ENCODE measurements at places on chromosomes 1 and 21.

GRCh38 chr1:22275626-22276395 lies 132.9 kb upstream of the WNT4 start:
- peak; percentile 52 for DNase-seq

GRCh38 chr1:88080875-88081274 lies 603.2 kb upstream of the PKN2 start:
- DNase-seq, result no peak

GRCh38 chr1:54249819-54250435 lies 50.0 kb downstream of the MRPL37 start:
- no peak for DNase-seq

DNA sequence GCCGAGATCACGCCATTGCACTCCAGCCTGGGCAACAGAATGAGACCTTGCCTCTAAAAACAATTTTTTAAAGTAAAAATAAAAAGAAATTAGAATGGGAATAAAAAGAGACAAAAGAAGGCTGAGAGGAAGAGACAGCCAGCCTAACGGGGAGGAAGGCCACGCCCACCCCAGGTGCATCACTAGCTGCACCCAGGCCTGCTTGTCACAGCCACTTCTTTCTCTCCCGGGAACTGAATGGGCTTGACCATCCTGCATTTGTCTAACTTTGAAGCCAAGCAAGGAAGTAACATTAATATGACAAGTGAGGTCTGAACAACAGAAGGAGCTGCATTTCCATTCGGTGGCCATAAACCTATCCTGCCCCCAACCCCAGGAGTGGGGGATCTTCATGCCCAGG lies 20.8 kb upstream of the EFNA1 start:
- no peak for DNase-seq

GRCh38 chr1:184832517-184832916 lies 77.9 kb upstream of the EDEM3 start:
- DNase-seq, result no peak

- DNase-seq, result no peak
Measured at GRCh38 chr1:12135612-12136011, 31.2 kb upstream of the TNFRSF1B start.

GRCh38 chr1:212507369-212507768 lies 74.6 kb downstream of the NENF start:
- no peak for DNase-seq

DNA sequence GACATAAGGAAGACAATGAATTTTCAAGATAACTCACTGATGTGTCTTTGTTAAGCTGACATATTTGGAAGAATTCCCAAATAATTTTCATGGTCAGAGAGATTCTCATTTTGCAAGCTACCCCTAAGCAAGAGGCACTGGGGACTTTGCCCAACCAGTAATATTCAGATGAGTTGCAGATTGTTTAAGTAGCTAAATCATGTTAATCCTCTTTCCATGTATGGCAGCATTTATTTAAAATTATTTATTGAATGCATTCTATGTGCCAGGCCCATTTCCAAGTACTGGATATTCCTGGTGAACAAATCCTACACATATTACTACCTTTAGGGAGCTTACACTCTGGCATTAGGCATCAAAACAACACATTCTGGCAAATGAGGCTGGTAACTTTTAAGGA lies 56.5 kb upstream of the BACH1 start:
- no peak for DNase-seq

- no peak for DNase-seq
Measured at GRCh38 chr21:39316729-39317128, 3.3 kb upstream of the BRWD1 start.

DNA sequence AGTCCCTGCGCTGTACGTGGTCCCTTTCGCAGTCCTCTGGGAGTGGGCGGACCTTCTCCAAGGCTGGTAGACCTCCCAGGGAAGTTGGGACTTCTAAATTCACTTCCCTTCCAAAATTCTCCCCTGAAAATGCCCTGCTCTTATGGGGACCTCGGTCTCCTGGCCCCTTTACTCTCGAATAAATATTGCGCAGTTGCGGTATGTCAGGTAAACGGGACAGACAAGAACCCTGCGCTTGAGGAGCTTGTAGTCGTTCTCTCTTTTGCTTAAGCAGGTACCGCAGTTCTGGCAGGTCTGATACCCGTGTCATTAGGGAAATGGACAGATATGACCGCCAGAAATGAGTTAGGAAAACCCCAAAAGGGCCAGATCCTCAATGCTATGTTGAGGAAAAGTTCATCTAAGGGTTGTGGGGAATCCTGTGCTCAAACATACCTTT lies 561 bp downstream of the KIF2C start:
- DNase-seq, result no peak

GRCh38 chr1:241020851-241021697 lies 335.9 kb downstream of the RGS7 start:
- DNase-seq, result no peak

DNA sequence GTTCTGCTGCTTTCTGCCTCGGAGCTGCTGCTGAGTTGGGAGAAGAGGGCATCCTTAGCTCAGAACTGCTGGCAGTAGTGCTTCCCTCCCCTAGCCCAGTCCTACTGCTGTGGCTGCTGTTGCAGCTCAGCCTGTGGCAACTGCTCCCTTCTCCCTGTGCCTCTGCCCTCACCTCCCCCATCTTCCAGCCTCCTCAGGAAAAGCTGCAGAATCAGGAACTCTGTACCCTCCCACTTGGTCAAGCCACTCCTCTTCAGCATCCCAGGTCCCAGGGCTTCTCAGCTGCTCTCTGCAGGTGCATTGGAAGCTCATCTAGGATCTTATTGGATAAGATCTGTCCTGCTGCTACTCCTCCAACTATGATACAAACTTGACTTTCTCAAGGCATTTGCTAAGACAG lies 316.7 kb downstream of the BRINP2 start:
- no peak for DNase-seq

All from activated naive CD4-positive, alpha-beta T cell treated with anti-CD3 and anti-CD28 coated beads, Interleukin-2, amount 50 U/mL, for 72 hours (primary cell).